HT-29 (cell line): ENCODE measurements at places on chromosomes 3 and 15.

- DNase-seq: no peak
These were observed 22.1 kb downstream of the ITGA11 start for GRCh38 chr15:68409736-68410370.

DNA sequence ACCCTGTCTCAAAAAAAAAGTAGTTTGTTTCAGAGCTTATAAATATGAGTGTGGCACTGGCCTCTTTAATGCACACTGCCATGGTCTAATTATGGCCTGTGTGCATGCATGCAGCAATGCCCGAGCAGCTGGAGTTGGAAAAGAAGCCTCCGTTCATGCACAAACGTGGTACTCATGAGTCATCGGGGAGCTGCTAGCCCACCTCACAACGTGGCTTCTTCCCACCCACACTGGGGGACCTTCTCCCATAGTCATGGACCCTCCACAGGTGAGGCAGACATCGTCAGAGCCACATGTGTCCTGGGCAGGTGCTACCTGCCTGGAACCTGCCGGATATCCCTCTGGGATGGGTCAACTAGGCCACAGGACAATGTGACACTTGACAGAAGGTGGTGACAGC lies 66.7 kb downstream of the ATP10A start:
- DNase-seq: no peak

GRCh38 chr3:184133840-184134745 lies 1.1 kb upstream of the EIF2B5 start:
- peak; percentile 85 for DNase-seq

DNA sequence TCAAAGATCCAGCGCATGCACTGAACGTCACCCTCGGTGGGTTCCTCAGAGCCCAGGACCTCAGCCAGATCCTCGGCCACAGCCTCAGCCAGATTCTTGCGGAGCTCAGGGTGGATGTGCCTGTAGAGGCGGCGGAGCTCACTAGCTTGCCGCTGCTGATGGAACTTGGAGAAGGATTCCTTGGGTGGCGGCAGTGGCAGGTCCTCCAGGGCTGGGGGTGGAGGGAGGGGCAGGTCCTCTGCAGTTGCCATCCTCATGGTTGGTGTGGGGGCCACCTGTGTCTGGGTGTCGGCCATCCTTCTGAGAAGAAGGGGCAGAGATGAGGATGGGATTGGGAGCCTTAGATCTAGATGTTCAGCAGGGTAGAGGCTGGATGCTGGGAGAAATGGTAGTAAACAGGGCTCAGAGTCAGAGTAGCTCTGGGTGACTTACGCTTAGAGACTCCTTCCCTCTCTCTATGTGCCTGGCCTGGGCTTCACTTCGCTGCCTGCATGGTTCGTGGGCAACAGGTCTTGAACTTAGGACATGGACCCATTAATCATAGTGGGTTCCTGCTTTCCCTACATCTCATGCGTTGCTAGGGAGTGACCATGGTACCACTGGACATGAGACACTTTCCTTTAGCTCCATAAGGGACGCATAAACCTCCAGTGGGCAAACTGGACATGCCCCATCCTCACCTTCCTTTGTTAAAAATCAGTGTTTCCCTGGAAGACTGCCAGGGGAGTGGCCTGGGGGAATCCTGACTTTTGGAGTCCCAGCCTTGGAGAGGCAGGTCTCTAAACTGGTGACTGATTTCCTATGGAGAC lies 3.0 kb downstream of the XIRP1 start:
- DNase-seq: no peak

DNA sequence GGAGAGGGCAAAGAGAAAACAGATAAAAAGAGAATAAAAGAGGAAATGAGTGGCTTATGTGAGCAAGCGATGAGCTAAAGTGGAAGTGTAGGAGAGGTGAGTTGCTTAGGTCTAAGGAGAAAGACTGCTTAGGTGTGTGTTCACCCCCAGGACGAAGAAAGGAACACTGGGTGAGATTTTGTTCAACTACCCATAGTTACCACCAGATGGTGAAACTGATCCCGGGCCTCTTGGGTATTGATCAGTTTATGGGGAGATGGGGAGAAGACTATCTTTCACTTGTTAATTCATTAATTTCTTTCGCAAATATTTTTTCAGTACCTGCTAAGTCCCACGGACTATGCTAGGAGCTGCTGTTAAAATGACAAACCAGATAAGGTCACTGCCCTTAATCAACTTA lies 33.9 kb downstream of the GAP43 start:
- DNase-seq: no peak

- DNase-seq: no peak
These were observed 55.3 kb upstream of the NUDT16 start for GRCh38 chr3:131326307-131326706.

GRCh38 chr3:108724101-108724500 lies 33.1 kb downstream of the RETNLB start:
- DNase-seq: no peak

DNA sequence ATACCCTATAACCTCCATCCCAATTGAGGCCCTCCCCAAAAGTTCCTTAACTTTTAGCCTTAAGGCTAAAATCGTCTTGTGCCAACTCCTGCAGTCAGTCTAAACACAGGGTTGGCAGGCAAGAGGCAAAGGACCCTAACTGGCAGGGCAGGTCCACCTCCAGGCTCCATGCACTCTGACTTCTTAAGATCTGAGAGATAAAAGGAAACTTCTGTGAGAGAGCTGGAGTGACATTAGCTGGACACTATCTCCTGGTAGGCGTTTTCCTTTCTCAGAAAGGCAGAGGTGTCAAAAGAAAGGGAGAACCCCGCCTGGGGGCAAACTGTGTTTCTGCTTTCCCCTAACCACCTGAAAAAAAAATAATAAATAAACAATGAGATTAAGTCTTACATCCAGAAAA lies 3.6 kb downstream of the CHSY1 start:
- no peak for DNase-seq

GRCh38 chr15:100334905-100335304 lies 6.9 kb downstream of the ADAMTS17 start:
- no peak for DNase-seq

GRCh38 chr15:71496336-71496955 lies 313.9 kb upstream of the NR2E3 start:
- DNase-seq: no peak

GRCh38 chr3:150169330-150169940 lies 198.7 kb upstream of the PFN2 start:
- DNase-seq: no peak

- DNase-seq: no peak
These were observed 32.4 kb downstream of the C2CD4A start for GRCh38 chr15:62099094-62099601.

GRCh38 chr3:10285272-10286132 lies 7.2 kb downstream of the GHRL start:
- no peak for DNase-seq

DNA sequence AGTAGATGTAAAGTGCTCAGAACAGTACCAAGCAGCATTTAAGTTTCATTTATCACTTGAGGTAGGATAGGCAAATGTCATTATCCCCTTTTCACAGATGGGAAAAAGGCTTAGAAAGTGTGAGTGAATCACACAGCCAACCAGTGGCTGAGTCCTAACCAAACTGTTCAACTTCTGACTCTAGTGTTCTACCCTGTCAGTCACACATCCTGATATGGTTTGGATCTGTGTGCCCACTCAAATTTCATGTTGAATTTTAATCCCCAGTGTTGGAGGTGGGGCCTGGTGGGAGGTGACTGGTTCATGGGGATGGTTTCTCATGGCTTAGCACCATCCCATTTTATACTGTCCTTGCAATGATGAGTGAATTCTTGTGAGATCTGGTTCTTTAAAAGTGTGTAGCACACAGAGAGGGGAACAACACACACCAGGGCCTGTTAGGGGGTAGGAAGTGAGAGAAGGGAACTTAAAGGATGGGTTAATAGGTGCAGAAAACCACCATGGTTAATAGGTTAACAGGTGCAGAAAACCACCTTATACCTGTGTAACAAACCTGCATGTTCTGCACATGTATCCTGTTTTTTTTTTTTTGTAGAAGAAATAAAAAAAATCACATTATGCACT lies 304.7 kb downstream of the SUCLG2 start:
- DNase-seq: no peak

GRCh38 chr15:79425591-79426295 lies 6.4 kb upstream of the MINAR1 start:
- DNase-seq: no peak

DNA sequence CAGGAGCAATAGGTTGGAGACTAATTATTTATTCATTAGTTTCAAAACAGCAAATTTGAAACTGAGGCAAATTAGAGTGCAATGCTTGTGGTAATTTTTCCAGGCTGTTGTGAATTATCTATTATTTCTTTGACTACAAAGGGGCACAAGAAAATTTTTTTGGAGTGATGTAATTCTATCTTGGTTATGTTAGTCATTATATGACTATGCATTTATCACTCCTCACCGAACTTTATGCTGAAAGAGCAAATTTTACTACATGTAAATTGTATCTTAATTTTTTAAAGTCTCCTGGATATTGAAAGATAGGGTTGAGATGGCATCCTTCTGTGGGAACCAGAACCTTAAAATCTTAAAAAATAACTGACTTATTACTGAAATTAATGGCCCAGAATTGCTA lies 320.0 kb upstream of the ROBO1 start:
- no peak for DNase-seq

DNA sequence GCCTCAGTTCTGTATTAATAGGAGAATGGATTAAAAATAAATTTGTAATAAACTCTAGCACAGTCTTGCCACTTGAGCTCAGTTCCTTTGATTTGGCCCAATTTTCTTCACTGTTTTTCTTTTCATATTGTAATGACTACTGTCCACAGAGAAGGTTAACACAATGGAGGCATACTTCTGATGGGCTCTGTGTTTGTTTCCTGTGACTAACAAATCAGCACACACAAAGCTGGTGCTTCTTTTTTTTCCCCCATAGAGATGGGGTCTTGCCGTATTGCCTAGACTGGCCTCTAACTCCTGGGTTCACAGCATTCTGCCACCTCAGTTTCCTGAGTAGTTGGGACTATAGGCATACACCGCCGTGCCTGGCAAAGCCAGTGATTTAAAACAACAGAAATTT lies 182.2 kb downstream of the GHSR start:
- no peak for DNase-seq

DNA sequence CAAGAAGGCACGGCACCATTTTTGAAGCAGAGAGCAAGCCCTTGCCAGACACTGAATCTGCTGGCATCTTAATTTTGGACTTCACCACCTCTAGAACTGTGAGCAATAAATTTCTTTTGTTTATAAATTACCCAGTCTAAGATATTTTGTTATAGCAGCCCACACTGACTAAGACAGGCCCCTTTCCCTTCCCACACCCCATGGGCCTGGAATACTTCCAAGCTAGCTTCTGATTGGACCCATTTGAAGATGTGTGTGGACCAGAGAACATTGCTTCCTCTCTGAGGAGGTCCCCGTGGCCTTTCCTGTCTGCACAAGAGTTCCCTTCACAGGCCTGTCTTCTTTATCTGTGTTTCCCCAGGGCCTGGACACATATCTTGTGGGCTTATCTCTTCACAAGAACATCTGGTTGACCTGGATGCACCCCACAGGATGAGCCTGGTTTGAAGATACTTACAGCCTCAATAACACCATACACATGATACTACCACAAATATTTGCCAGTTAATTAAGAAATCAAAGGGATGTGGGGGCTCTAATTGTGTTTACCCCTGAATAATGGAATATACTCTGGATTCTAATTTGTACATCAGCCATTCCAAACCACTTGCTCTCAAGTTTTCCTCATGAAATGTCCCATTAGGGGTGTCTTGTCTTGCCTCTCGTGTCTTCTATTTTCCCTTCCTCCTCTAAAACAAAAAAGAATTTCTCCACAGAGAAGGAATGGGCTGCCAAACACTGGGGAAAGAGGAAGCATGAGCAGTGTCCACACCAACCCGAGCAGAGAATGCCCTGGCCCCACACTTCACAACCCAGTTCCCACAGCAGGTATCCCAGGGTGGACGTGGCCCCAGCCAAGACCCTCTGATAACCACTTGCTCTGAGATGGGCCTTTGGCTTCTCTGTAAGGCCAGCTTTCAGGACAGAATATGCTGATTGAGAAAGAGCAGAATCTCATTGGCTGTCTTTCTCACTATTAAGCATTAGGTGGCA lies 42.5 kb downstream of the GLB1 start:
- DNase-seq: no peak

GRCh38 chr15:81507831-81508230 lies 133.8 kb upstream of the TMC3 start:
- no peak for DNase-seq

DNA sequence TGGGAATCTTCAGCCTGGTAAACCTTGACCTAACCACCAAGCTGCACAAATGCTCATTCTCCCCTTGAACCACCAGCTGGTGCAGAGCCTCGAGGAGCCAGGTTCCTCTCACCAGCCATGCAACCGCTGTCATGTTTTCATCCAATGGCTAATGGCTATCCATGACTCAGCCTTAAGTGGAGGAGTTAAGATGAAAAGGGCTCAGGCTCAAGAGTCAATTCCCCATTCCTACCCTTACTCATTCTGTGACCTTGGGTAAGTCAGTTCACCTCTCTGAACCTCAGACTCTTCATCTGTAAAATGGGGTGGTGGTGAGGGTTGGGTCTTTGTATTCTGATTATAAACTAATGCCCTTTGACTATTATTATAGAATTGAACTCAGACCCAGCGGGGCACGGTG lies 515.6 kb downstream of the SHQ1 start:
- DNase-seq: no peak

- DNase-seq: no peak
These were observed 235.4 kb downstream of the FMN1 start for GRCh38 chr15:32959077-32959476.

- no peak for DNase-seq
These were observed 57.9 kb downstream of the AGTR1 start for GRCh38 chr3:148755570-148755969.

GRCh38 chr3:151218136-151218535 lies 15.1 kb upstream of the GPR171 start:
- DNase-seq: no peak

GRCh38 chr15:55250941-55251340 lies 38.7 kb downstream of the RAB27A start:
- DNase-seq: no peak

GRCh38 chr3:6578526-6578925 lies 282.4 kb upstream of the GRM7 start:
- no peak for DNase-seq

GRCh38 chr15:79197285-79197684 lies 85.2 kb upstream of the ANKRD34C start:
- DNase-seq: no peak

- DNase-seq: no peak
These were observed at the start of gene ISLR for GRCh38 chr15:74173380-74174218. Gene ISLR (plus strand): TSS chr15:74173710. CDS start chr15:74174859, 1,149 bp downstream.

GRCh38 chr15:94677202-94677790 lies 445.9 kb downstream of the MCTP2 start:
- DNase-seq: no peak

DNA sequence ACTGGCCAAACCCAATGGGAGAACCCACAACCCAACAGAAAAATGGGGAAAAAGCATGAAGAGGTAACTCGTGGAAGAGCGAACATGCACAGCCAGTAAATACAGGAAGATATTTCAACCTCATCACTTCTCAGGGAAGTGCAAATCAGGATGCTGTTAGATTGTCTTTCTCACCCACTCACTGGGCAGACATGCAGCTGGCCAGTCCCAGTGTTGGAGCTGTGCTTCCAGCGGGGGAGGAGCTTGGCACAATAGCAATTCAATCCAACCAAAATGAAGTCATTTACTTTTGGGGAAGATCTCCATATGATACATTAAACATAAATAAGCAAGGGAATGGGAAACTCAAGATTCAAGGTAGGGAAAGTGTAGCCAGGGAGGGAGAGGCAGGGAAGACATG lies 12.1 kb downstream of the WNT7A start:
- DNase-seq: no peak
